Karpas-422 (cell line): ENCODE measurements at places on chromosomes 5 and 9.
A peak's percentile ranks its signal among the peaks of the same experiment; 100 is the strongest.

DNA sequence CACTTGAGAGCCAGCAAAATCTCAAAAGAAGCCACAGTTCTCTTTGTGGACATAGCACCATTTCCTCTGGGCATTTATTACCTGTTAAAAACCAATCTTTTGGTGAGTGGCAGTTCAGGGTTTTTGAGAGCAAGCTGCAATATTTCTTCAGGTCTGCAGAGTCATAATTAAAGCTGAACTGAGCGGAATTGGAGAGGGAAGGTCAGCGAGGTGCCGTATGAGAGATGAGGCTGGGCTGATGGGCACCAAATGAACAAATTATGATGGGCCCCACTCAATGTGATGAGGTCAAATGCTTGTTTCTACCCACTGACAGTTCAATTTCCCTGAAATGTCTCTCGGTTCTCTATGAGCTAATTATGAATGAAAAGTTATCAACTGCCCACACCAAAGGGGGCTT lies 231.9 kb downstream of the AP3B1 start:
- DNase-seq: no peak

- DNase-seq: peak; percentile 53
Measured at GRCh38 chr9:96751815-96752214, 26.1 kb downstream of the ZNF510 start.

GRCh38 chr5:55062039-55062779 lies 38.2 kb downstream of the GZMK start:
- no peak for DNase-seq

GRCh38 chr9:79353856-79354520 lies 217.8 kb upstream of the TLE4 start:
- DNase-seq: no peak

DNA sequence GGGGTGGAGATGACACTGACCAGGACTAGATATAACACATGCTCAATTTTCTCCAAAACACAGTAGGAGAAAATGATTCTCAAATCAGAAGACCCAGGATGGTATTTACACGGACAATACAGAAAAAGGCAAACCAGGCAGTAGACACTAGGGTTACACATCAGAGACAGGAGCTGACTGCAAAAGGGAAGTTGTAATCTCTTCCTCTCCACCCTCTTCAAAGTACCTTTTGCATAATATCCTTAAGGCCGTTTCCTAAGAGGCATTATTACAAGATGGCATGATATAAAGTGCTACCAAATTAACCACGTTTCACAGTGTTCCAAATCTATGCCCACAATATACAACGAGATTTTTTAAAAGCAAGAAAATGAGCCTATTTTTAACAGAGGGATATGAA lies 39.2 kb downstream of the YIPF5 start:
- DNase-seq: no peak

- DNase-seq: no peak
Measured at GRCh38 chr9:91547081-91547480, 123.4 kb upstream of the NFIL3 start.

- DNase-seq: no peak
Measured at GRCh38 chr5:62149879-62150278, 156.1 kb upstream of the KIF2A start.

GRCh38 chr9:134619448-134619982 lies 22.1 kb upstream of the COL5A1 start:
- no peak for DNase-seq

DNA sequence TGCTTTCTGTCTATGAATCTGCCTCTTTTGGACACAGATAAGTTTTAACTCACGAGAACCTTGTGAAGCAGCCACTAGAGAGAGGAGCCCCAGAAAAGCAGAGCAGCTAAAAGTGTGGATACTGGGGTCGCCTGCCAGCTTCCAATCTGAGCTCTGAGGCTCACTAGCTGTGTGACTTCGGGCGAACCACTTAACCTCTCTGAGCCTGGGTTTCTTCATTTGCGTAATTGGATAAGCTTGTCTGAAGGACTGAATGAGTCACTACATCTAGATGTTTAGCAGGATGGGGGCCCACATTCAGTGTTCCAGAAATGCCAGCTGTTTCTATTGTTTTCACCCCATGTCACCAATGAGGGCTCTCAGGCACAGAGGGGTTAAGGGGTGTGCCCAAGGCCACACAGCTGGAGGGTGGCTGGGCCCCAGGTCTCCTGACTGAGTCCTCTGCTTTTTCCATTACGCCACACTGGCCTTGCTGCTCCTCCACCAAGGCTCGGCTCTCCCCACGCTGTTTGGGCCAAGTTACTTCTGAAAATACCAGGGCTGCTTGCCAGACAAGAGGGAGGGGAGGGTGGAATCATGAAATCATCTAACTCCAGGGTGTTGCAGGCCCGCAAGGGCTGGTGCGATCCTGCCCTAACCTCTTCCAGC lies 36.2 kb downstream of the SH3PXD2B start:
- DNase-seq: no peak

- peak; percentile 82 for DNase-seq
Measured at GRCh38 chr9:93154293-93154903, 20.3 kb upstream of the NINJ1 start.

- peak; percentile 85 for DNase-seq
Measured at GRCh38 chr9:137454145-137454596, 5.0 kb downstream of the NSMF start.

DNA sequence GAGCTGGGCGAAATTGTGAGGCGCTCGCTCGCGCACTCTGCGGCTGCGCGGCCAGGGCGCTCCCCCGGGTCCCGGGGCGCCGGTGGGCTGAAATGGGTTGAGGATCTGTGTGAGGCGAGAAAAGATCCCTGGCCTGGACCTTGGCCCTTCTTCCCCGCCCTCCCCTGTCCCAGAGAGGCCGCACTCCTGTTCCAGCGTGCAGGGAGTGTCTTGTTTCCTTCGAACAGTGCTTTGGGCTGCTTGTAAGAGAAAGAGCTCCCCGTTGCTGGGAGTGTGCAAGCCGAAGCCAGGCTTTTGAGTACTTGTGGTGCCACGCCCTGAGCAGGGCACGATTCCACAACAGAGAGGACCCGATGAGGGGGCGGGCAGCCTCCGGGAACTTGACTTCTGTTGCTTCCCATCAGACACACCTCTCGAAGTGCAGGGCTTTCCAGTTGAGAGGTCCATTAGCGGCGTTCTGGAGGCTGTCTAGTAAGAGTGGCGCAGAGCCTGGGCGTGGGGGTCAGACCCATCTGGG lies 535 bp downstream of the DOLPP1 start:
- peak; percentile 58 for DNase-seq

- DNase-seq: peak; percentile 33
Measured at GRCh38 chr5:54889826-54890225, 95.6 kb downstream of the ESM1 start.

DNA sequence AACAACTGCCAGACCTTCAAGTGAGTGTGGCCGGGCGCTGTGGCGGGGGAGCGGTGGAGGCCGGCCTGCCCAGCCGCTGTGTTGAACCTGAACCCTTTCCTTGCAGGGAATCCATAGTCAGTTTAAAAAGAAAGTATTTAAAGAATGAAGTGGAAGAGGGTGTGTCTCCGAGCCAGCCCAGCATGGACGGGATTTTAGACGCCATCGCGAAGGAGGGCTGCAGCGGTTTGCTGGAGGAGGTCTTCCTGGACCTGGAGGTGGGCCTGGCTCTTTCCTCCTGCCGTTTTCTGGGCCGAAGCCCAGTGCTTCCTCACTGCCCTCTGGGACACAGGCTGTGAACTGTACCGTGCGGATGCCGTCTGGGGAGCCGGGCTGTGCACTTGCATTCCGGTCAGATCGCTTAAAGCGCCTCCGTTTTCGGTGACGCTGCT lies 19.1 kb downstream of the EXOC3 start:
- no peak for DNase-seq

- DNase-seq: no peak
Measured at GRCh38 chr9:79652598-79652997, 80.8 kb downstream of the TLE4 start.

- no peak for DNase-seq
Measured at GRCh38 chr9:13160051-13160450, 119.4 kb downstream of the MPDZ start.

DNA sequence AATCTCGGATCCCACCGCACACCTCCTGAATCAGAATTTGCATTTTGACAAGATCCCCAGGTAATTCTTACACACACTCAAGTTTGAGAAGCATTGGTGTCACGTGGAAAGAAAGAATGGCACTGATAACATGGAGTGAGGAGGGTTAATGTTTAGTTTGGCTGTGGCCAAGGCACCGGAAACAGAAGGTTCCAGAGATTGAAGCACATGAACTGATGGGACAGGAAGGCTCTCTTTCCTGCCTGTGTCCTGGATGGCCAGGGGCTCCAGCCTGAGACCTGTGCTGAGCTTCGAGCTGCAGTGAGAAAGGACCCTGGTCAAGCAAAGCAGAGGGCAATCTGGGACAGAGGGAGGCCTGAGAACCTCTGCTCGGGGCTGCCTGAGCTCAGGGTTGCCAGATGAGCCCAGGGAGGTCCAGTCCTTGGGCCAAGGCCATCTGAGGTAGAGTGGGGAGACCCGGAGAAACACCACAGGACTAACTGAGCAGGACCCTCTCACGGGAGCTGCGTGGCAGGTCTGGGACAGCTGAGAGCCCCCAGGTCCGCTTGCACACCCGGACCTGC lies 27.3 kb downstream of the AFAP1L1 start:
- DNase-seq: no peak

- DNase-seq: no peak
Measured at GRCh38 chr9:1414711-1415131, 364.6 kb downstream of the DMRT2 start.

GRCh38 chr5:32290922-32291321 lies 21.8 kb downstream of the MTMR12 start:
- no peak for DNase-seq

DNA sequence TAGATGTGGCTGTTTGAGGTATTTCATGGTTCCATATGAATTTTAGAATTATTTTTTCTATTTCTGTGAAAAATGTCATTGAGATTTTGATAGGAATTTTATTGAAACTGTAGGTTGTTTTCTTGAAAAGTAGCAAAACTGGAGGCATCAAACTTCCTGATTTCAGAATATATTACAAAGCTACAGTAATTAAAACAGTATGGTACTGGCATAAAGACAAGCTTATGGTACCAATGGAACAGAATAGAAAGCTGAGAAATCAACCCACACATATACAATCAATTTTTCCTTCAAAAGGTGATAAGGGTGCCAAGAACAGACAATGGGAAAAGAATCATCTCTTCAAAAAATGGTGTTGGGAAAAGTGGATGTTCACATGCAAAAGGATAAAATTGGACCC lies 197.7 kb upstream of the DAP start:
- DNase-seq: no peak

DNA sequence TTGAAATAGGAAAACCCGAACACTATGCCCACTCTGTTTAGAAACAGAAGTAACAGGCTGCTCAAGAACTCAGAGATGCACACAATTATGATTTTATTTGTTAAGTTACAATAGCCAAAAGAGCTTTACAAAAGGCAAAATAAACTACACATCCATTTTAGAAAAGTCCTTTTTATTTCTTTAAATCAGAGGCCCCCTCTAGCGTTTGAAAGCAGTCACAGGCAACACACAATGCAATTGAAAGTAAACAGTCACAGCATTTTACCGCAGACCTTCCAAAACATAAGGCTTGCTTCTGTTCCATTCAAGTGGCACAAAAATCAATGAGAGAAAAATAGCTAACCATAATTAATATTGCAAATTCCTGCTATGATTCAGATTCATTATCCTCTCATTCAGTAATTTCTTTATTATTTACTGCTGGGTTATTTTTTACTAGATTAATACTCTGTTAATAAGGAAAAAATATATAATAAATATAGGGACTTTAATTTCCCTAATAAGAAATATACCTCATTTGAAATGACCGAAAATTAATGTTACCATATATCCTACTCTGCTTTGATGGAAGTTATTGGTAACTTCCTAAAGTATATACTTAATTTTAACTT lies 78.3 kb downstream of the CEP120 start:
- no peak for DNase-seq

- DNase-seq: no peak
Measured at GRCh38 chr5:132214491-132214890, 13.2 kb downstream of the P4HA2 start.

DNA sequence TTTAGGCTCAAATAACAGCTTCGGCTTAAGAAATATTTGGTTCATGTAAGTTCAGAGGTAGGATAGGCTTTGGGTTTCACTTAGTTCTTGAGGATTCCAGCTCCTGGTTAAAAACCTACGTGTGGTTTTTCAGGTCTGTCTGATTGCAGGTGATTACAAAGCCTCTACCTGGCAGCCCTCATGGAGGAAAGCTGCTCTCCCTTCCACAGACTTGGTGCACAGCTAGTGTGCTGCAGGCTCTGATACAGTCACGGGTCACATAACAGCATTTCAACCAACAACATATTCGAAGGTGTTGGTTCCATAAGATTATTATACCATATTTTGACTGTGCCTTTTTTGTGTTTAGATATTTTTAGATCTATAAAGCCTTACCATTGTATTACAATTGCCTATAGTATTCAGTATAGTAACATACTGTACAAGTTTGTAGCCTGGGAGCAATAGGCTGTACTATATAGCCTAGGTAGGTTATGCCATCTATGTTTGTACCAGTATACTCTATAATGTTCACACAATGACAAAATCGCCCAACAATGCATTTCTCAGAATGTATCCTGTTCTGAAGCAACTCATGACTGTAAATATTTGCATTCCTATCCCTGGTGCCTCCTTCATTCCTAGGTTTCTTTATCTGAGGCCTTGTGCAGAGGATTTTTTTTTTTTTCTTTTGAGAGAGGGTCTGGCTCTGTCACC lies 8.0 kb upstream of the DCP2 start:
- DNase-seq: no peak

DNA sequence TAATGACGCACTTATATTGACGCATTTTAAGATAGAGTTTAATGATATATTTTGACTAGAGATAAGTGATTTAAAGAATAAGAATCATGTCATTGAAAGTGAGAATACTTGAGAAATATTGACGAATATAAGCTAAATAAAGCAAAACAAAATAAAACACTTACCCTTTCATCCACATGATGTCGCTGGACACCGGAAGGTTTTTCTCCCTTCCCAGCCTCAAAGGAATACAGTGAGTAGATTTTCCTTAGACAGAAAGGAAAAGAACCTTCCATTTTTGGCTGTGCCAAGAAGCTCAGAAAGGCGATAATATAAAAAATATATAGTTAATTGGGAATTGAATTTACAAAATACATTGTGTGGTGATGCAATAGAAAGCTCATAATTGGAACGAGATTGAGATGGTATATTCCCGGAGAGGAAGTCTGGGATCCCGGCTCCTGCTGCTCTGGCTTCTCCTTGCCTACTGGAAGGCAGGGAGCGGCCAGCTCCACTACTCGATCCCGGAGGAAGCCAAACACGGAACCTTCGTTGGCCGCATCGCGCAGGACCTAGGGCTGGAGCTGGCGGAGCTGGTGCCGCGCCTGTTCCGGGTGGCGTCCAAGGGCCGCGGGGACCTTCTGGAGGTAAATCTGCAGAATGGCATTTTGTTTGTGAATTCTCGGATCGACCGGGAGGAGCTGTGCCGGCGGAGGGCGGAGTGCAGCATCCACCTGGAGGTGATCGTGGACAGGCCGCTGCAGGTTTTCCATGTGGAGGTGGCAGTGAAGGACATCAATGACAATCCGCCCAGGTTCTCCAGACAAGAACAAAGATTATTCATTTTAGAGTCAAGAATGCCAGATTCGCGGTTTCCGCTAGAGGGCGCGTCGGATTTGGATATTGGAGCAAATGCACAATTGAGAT lies at the start of gene PCDHA5:
Gene PCDHA5 (plus strand): TSS at position 239 of the 906 bp plus-strand sequence.
- no peak for DNase-seq

- peak; percentile 48 for DNase-seq
Measured at GRCh38 chr5:92518318-92518904, 1062.6 kb downstream of the NR2F1-AS1 start.

- peak; percentile 42 for DNase-seq
Measured at GRCh38 chr9:33742519-33742918, 52.8 kb upstream of the PRSS3 start.

GRCh38 chr5:172749881-172750633 lies 20.9 kb downstream of the DUSP1 start:
- no peak for DNase-seq

GRCh38 chr9:2289263-2289662 lies 274.1 kb downstream of the SMARCA2 start:
- DNase-seq: peak; percentile 86
